ENCODE measurements at places on chromosomes 1 and 21.

- DNase-seq = no peak
Observed at GRCh38 chr1:21924503-21925005, 12.6 kb downstream of the HSPG2 start.

- DNase-seq = no peak
Observed at GRCh38 chr1:179888071-179888470, 6.0 kb downstream of the TOR1AIP1 start.

DNA sequence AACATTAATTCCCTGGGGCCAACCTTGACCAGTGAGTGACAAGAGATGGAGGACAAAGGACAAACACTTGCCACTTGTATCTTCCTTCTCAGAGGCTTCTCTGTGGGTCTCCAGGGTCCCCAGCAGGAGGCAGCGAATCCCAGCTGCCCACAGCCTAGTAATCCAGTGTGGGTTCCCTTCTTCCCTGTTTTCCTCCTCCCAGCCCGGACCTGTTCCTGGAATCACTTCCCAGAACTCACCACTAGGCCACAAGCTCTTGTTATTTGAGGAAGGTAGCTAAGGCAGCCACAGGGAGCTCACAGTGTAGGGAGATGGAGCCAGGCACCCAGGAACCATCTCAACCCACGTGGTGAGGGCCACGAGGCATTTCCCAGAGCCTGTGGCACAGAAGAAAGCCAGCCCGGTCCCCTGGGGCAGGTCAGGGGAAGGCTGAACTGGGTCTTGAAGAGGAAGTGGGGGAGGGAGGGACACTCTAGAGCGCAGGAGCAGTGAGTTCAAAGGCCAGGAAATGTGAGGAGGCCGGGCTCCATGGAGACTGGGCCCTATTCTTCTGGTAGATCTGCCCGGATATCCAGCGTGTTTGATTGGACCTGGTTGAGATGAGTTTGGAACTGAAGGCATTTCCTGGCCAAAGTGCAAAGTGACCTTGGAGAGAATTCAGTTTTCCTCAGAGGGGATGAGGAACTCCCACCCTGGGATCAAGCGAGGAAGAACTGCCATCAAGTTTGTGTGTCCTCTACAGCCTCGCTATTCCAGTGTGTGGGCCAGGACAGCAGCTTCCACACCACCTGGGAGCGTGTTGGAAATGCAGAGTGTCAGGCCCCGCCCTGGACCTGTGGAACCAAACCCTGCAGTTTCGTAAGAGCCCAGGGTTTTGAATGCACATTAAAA is 20.3 kb upstream of the C2CD2 start:
- no peak for DNase-seq

GRCh38 chr1:109396871-109397580 is 692 bp downstream of the SORT1 start:
- DNase-seq = no peak

GRCh38 chr1:30572192-30572591 is 151.2 kb downstream of the MATN1 start:
- no peak for DNase-seq

DNA sequence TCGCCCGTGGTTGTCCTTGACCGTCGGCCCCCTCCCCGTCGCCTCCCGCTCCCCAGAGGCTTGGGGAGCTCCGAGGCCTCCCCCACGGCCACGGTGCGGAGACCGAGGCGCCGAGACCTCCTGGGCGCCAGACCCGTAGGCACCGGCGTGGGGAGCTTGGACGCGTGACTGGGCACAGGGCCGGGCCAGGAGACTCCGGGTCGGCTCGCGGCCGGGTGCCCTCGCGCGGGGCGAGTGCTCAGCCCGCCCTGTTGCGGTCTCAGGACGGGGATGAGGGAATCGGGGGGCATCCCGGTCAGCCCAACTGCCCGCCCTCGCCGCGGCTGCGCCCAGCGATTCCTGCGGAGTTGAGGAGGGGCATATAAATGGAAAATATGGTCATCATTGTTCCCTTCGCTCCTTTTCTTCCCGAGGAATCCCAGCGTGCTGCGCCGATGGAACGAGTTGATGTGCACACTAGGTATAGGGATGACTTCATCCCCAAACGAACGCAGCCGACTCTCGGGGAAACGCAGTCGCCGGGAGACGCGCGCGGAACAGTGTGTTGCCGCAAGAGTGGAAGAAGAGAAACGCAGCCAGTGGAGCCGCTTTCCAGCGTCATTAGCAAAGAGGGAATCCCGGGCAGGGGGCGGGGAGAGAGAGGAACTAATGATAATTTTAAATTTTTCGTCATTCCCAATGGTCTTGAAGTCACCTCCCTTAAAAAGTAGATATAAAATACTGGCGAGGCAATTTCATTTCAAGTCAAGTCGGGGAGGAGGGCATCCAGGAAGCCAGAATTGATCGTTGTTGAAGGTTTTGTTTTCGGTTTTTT is 747 bp upstream of the ENAH start:
- no peak for DNase-seq

DNA sequence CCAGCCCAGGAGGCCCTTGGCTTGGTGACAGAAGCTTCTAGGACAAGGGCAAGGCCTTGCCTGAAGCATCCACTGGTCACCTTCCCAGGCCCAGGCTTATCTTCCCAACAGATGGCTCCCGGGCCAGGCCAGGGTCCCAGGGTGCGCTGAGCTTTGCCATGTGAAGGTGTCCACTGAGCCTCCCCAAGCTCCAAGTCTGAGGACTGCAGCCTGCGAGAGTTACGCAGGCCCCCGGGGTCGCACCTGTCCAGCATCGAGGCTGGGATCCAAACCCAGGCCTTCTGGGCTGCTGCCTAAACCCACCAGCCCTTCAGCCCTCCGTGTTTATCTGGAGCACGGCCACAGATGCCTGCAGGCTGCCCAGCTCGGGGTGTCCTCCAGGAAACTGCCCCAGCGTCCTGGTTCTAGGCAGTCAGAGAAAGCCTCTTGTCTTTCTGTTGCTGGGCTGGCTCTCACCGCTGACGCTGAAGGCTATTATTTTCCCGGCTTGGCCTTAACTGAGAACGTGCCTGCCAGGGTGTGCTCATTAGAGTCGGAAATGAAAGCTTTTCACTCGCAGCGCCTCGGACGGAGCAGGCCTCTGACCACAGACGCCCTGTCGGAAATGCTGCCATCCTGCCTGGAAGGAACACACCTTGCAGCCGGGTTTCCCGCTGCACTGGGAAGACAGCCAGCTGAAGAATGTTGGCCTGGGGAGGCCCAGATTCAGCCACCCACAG is 71.4 kb downstream of the MEGF6 start:
- DNase-seq = no peak

GRCh38 chr1:224671076-224671475 is 55.0 kb downstream of the CNIH3 start:
- DNase-seq = no peak

DNA sequence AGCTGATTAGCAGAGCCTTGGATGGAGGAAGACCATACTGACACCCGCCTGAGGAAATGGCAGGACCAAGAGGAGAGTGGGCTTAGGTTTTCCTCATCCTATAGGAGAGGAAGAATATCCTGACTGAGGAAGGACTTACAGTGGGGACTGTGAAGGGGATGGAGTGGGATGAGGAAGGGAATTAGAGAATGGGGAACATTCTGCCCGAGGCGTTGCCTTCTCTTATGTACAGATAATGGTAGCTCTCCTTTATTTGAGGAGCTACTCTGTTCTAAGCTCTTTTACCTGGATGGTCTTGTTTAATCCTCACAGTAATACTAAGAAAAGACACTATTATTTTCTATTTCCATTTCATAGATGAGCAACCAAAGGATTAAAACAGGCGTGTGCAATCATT is 56.0 kb downstream of the OLFML3 start:
- DNase-seq = no peak

DNA sequence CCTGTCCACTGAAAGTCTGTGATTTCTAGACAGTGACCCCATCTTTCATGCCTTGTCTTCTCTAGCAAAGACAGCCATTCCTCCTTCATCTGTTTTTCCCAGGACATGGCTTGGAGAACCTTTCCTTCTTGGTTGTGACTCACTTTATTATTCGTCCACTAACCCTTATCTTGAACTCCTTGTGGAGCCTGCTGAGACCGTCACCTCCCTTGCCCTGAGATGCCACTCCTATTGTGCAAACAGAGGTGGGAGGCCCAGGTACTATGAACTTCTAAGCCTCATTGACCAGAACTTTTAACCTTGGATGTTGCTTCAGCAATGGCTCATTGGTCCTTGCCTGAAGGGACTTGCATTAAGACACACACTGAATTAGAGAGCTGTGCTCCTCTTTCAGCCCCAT is 117.5 kb downstream of the FOXD2 start:
- no peak for DNase-seq

DNA sequence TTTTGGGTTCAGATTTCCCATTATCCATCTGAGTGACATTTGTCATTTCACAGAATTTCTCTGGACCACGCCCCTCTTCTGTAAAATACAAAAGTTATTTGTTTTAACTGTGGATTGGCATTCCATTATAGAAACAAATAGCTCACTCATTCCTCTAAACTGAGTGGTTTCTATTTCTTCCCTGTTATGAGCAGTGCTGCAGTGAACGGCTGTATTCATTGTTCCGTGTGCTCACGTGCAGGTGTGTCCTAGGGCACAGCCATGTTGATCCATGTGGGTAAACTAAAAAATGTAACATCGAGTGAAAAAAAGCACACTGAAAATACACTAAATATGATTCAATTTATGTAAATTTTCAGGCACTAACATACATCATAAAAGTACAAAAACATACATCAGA is 27.0 kb upstream of the IL12RB2 start:
- DNase-seq = no peak

DNA sequence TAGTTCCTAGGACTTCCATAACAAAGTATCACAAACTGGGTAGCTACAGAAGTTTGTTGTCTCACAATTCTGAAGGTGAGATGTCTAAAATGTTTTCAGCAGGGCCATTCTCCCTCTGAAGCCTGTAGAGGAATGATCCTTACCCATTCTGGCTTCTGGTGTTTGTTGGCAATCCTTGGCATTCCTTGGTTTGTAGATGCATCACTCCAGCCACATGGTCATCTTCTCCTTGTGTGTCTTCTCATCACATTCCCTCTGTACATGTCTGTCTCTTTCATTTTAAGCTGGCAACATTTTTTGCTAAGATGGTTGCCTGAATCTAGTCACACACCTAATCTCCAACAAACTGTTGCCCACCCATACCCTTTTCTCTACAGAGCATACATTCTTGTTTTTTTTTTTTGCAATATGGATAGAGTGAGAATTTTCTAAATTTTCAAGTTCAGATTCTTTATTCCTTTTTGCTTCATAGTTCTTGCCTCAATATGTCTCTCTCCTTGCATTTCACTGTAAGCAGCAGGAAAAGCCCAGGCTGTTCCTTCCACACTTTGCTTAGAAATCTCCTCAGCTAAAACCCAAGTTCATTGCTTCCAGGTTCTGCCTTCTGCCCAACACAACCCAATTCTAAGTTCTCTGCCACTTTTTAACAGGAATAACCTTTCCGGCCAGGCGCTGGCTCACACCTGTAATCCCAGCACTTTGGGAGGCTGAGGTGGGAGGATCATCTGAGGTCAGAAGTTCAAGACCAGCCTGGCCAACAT is 18.3 kb downstream of the ZBED6 start:
- DNase-seq = no peak

DNA sequence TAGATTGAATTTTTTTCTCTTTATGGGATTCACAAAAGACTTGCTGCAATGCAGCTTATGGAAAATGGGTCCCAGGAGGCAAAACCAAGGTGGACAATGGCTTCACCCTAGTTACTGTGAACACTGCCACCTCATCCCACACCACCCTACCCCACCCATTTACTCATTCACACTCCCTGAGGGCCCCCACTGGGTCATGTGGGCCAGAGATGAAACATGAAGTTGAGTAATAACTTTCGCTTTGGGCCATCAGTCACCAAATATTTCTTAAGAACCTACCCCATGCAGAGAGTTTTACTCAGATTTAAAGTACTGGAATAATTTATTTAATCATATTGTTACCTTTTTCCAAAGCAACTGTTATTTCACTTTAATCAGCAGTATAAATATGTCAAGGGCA is 191.8 kb downstream of the TPR start:
- DNase-seq = no peak

- no peak for DNase-seq
Observed at GRCh38 chr1:54227091-54227602, 27.2 kb downstream of the MRPL37 start.

- no peak for DNase-seq
Observed at GRCh38 chr1:52439976-52440375, 35.6 kb downstream of the PRPF38A start.

GRCh38 chr1:206784471-206784903 is 12.2 kb upstream of the IL10 start:
- DNase-seq = peak; percentile 32

DNA sequence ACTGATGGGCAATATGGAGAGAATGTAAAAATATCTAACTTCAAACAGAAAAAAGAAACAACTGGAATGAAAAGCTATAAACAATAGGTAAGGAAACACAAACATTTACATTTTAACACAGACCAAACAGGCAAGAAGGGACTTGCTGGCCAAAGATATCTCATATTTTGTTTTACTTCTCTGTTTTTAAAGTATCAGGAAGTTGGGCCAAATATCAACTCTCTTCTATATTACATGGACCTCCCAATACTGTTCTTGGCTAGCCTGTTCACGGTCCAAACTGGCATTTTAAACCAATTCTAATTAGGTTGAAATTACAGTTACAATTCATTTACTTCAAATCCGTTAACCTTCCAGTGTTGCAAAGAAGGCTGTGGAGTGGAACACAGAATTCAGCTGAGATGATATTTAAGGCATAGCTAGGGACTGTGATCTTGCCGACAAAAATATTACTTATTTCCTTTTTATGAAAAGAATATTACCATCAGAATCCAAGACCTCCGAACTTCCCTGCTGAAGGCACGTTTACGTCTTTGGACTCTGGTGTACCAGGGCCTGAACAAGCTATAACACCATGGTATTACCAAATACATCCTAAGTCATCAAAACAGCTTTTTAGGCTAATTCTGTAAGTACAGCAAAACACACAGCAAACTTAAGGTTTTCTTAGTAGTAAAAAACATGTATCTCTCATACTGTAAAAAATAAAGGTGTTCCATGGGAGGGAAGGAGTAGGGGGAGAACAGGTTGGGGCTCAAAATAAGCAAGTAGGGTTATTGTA is 165.4 kb downstream of the RUNX1 start:
- DNase-seq = no peak

GRCh38 chr21:32136546-32136945 is 142.3 kb downstream of the MIS18A start:
- DNase-seq = no peak

GRCh38 chr1:110615548-110616130 is 9.5 kb upstream of the KCNA2 start:
- DNase-seq = no peak

- DNase-seq = no peak
Observed at GRCh38 chr1:31428436-31429221, 15.6 kb downstream of the SERINC2 start.

DNA sequence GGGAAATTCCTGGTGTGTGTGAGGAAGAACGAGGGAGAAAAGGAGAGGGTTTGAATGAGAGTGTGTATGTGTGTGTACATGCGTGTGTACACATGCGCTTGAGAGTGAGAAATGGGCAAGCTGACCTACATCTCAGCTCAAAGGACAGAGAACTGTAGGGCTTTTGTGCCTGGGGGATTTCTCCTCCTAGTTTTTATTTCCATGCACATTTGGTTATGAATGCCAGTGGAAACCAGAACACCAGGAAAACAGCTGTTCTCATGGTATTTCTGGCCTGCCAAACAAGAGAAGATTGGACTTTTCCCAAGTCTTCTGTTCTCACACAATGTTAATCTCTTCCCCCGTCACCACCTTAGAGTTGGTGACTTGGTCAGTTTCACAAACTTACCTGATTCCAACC is 45.2 kb downstream of the SLC44A3 start:
- no peak for DNase-seq

GRCh38 chr1:207032528-207033017 is at the start of gene C1orf116:
Gene C1orf116 (minus strand): TSS chr1:207032756. CDS start chr1:207027598, 5,158 bp downstream.
- no peak for DNase-seq

Data from esophagus squamous epithelium (tissue), 5 donors.